ENCODE measurements at places on chromosomes 2 and 18.

DNA sequence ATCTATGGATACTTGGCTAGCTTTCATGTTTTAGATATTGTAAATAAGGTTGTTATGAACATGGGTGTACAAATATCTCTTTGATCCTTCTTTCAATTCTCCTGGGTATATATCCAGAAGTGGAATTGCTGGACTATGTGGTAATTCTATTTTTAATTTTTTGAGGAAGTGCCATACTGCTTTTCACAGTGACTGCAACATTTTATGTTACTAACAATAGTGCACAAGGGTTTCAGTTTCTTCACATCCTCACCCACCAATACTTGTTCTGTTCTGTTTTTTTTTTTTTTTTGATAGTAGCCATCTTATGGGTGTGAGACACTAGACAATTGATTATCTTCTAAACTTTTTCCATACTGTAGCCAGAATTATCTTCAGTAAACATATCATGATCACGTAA, 17.3 kb upstream of the NEUROD1 start:
- DNase-seq: no peak

DNA sequence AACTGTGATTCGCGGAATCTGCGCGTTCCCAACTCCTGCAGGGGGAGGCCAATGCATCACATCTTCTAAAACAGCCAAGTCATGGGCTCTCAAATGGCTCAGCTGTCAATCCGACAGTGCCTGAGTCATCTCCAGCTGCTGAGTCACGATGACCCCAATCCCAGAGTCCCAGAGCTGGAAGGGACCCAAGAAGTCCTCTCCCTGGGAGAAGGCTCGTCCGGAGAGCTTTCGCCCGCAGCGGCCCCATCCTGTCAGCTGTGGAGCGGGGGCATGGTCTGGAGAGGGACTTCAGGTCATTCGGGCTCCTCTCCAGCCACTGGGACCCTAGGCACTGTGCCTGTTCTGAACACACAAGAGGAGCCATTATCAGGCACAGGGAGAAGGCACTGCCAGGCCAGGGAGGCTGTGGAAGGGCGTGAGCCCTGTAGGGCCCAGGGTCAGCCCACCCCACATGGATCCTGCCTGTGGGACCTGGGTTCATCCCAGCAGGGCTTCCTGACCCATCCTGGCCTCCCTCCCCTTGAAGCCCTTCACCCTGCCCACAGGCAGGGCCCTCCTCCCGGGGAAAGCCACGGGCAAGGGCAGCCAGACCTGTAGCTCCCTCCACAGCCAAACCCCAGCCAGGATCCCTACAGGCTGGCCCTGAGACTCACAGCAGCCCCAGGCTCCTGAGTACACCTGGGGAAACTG, 47.6 kb upstream of the GPC1 start:
- no peak for DNase-seq

DNA sequence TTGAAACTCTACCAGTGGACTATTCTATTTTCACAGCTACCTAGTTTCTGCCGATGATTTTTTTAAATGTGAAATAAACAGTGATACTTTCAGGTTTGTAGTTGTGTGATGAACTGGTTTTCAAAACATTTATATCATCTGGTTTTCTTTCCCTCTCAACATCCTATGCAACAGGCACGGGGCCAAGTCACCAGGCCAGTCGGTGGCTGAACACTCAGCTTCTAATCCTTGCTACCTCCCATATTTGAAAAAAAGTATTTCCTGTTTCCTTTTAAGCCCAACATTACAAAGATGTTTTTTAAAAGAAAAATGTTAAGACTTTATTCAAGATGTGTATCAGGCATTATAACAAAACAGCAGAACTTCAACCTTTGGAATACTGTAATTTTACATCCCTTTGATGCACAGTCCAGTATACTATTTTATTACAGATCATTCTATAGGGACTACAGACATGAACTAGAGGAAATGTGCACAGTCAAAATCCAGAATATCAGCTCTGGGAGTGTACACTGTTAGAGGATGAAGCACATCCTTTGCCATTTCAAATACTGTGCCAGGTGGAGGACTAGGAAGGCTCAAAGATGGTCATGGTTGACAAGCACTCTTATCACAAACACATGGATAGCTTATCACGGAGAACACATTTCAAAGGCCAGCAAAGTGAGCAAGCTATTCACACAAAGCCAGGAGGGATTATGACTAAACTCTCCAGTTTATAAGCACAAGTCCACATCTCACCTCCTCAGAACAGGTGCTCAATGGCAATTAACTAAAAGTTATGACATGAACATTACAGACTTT, 14.6 kb downstream of the MRPL35 start:
- no peak for DNase-seq

DNA sequence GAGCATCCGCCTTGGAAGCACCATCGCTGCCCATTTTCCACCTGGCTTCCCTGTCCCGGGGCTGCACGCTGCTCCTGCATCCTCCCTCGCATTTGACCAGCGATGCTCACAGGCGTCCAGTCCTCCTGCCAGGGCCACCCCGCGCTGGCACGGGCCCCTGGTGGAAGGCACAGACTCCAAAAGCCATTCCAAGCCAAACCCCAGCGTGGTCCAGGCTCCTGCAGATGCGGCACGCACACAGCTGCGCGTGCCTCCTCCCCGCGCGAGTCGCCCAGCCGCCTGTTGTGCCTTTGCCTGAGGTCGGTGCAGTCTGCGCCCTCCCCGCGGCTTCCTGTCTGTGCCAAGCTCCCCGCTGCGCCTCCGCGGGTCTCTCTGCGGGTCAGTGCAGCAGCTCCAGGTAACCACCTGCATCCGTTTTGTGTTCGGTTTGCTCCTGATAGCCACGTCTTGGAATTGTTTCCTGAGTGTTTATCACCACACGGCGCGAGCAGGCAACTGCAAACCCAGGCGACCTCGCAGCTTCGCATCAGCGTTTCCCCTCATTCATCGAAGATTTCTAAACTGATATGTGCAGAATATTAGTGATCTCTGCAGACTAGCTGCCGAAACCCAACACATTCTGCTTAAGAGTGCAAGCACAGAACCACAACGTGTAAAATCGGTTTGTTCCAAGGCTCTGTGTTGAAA, 65.2 kb upstream of the SALL3 start:
- DNase-seq: no peak

DNA sequence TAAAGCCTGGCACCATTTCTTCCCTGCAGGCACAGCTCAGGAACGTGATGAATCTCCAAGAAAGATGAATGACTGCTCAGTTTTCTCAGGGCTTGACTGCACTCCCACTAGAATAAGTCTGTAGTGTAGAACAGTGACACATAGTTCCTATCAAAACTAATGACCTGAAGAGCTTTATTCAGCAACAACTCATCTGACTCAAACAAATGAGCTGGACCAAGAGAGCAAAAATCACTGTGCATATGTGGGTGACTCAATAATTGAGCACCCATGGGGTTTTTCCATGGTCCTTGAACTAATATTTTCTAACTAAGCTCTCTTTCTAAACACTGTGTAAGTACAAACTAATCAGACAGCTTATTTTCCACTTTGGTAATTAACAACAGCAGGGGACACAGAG, 61.1 kb upstream of the XDH start:
- DNase-seq: no peak

DNA sequence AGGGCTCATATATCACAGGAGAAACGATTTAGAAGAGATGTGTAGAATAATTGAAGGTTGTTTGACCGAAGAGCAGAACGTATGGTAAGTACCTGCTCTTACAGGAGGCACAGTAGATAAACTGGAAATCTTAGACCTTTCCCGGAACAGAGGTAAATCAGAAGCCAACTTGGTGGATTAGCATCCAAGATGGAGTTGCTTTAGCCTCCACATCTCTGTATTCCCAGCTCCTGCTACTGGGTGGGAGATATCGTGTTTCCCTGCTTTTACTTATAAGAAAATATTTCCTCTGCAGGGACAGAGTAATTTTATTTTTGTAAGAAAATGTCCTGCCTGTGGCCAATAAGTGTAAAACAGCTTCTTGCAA, 164.5 kb downstream of the SLC39A10 start:
- no peak for DNase-seq

DNA sequence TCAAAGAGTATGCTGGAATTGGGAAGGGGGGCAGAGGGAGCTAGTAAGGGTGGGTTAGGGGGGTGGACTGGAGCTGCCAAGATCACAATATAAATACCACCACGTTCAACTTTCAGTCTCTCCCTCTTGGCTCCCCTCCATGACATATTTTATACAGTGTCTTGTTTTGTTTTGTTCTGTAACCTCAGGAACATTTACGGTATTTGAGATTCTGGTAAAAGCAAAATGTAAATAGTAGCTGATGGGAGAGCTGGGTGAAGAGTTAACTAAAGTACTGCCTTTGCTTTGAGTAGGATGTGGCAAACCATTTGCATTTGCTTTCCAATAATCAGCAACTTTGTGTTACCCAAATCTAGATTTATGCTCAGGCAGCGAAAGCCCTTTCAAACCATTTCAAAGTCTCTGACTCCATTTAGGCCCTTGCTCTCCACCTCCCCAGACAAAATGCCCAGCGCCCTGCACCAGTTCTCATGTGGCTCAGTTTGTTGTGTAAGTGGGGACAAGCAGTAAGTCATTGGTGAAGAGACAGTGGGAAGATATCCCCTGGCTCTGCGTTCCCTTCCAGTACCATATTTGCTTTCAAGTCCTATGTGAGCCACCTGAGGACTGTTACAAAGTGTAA, 17.4 kb downstream of the IRS1 start:
- DNase-seq: no peak

DNA sequence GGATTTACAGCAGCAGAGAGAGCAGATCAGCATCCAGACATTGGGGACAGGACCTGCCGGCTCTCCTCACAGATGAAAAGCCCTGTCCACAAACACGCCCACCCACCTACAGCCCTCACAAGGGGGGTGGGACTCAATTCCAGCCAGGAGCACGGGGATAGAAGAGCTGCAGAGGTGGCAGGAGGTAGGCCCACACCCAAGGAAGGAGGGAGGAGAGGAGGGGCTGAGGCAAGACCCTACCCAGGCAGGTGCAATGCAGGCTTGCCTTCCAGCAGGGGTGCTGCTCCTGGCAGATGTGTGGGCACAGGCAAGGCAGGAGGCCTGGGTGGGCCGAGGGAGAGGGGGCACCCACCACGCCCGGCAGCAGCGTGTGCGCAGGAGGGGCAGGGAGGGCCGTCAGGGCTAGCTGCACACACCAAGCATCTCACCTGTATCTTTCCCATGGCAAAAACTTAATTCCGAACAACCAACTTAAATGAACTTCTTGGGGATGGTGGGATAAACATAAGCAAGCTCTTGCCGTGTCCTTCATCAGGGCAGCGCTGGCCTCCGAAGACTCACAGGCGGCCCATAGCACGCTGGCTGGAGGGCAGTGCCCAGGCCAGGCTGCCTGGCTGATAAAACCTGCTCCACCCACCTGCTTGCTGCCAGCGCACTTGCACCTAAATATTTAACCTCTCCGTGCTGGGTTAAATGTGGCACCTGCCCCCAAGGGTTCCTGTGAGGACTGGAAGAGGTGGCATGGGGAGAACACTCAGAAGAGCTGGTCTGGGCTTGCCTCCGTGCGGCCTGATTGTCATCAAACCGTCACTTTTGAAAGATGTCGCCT, 219.5 kb downstream of the HDAC4 start:
- DNase-seq: no peak

- DNase-seq: no peak
Observed at GRCh38 chr2:35591886-35592285, 763.7 kb upstream of the CRIM1 start.
